Activated CD4-positive, alpha-beta T cell treated with anti-CD3 and anti-CD28 coated beads for 36 hours (primary cell): ENCODE measurements at places on chromosomes 6 and 20.

- no peaks in the 10 kb centered on the region for H3K4me1 ChIP-seq
- H3K27ac ChIP-seq: no peak overlapping the region
- no peak overlapping the region for H3K4me3 ChIP-seq
- DNase-seq: no peak
These were observed 76.8 kb downstream of the CNKSR3 start for GRCh38 chr6:154433477-154434241.

DNA sequence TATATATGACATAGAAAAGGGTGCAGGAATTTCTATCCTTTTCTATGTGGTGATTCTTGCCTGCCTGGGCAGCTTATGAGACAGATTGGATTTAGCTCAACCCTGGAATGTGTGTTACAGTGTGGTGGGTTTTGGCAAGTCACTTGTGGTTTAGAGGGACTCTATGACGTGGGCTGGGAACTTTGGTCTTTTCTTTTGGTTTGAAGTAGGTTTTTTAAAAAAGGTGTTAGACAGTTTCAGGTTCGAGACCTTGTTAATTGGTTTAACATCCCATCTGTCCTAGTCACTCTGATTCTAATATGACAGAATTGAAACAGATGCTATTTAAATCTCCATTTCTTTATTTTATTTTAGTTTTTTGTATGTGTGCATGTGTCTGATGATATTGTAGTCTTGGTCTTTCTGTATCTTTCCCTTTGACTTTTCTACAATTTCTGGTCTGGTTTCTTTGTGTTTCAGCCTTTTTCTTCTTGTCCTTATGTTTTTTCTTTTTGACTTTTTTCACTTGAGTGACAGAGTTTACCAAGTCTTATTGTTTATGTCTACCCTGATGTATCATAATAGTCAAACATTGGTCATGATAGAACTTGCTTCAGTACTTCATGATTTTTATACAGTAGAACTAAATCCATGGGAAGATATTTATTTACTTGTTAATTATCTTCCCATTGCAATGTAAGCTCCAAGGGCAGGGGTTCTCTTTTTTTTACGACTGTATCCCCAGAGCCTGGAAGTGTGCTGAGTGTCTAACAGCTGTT is 174.3 kb downstream of the CDKAL1 start:
- H3K36me3 ChIP-seq: peaks cover 5% of the 10 kb centered on the region
- peaks cover 55% of the 10 kb centered on the region for H3K4me1 ChIP-seq
- DNase-seq: peak; percentile 49
- no peaks in the 10 kb centered on the region for H3K27me3 ChIP-seq
- peak overlapping the region; percentile 23 for H3K27ac ChIP-seq
- no peak overlapping the region for H3K4me3 ChIP-seq

GRCh38 chr6:6525933-6526332 is 62.6 kb upstream of the LY86 start:
- no peak overlapping the region for H3K4me3 ChIP-seq
- no peak overlapping the region for H3K27ac ChIP-seq
- peaks cover 60% of the 10 kb centered on the region for H3K27me3 ChIP-seq
- DNase-seq: no peak
- H3K36me3 ChIP-seq: no peaks in the 10 kb centered on the region

GRCh38 chr6:97726378-97726777 is 443.4 kb upstream of the MMS22L start:
- DNase-seq: no peak
- no peaks in the 10 kb centered on the region for H3K27me3 ChIP-seq
- no peak overlapping the region for H3K27ac ChIP-seq
- H3K4me3 ChIP-seq: no peak overlapping the region
- H3K4me1 ChIP-seq: no peaks in the 10 kb centered on the region
- H3K36me3 ChIP-seq: no peaks in the 10 kb centered on the region

GRCh38 chr6:123604067-123604466 is 32.7 kb downstream of the TRDN start:
- DNase-seq: no peak
- H3K36me3 ChIP-seq: no peaks in the 10 kb centered on the region
- H3K4me1 ChIP-seq: no peaks in the 10 kb centered on the region
- no peak overlapping the region for H3K4me3 ChIP-seq
- H3K27ac ChIP-seq: no peak overlapping the region

DNA sequence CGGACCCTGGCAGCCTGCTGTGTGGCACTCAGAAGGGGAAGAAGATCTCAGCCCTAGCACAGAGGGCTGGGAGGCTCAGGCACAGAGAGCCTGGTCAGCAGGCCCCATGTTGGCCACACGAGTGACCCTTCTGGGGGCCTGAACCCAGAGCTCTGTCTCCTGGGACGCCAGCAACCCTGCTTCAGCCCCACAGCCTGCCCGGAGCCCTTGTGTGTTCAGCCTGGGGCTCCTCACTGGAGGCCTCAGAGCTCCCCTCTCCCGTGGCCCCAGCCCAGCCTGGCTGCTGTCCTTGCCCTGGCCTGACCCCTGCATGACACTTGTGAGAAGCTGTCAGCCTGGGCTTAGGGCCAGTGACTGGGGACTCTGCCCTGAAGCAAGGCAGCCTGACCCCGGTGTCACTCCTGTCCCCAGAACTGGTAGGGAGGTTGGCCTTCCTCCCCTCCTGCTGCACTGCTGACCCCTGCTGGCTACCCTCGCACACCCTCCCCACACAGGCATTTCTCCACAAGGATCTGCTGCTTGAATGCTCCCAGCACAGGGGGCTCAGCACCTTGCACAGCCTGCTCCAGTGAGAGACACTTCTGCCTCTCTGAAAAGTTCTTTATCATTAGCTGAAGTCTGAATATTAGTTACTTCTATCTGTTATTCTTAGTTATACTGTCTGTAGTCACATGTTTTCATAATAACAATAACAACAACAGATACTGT is 15.4 kb upstream of the IP6K3 start:
- H3K4me1 ChIP-seq: no peaks in the 10 kb centered on the region
- DNase-seq: peak; percentile 75
- H3K27me3 ChIP-seq: no peaks in the 10 kb centered on the region
- no peak overlapping the region for H3K27ac ChIP-seq
- H3K4me3 ChIP-seq: no peak overlapping the region
- no peaks in the 10 kb centered on the region for H3K36me3 ChIP-seq

DNA sequence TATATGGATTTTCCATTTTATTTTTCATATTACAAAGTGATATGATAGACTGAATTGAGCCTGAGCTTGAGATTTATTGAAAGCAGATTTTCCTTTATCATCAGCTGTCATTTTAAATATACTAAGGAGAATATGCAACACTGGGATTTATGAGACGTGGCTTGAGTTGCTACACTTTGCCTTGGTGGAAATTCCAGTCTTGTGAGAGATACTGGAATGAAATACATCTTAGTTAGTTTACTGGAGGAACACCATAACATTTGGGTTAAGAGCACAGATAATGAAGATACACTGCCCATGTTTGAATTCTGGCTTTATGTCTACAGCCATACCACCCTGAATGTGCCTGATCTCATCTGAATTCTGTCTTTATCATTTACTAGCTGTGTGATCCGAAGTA is 86.5 kb upstream of the IFNGR1 start:
- peaks cover 3% of the 10 kb centered on the region for H3K27me3 ChIP-seq
- H3K36me3 ChIP-seq: no peaks in the 10 kb centered on the region
- no peak overlapping the region for H3K27ac ChIP-seq
- H3K4me3 ChIP-seq: no peak overlapping the region
- no peak for DNase-seq

DNA sequence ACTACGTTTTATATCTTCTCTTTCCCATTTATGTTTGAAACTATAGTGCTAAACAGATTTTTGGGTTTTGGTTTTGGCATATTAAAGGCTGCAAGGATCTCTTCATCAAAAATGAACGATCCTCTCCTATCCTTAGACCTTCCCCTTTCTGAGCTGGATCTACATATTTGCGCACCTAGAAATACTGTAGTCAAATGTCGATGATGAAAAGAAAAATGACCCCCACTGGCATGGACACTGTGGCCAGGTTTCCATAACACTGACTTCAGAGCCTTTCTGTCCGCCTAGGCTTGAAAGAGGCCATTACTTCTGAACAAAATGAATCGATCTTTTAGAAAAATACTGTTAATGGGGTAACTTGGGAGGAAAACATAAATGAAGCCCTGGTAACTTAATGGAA is 5.8 kb downstream of the FLRT3 start:
- no peaks in the 10 kb centered on the region for H3K36me3 ChIP-seq
- no peaks in the 10 kb centered on the region for H3K27me3 ChIP-seq
- H3K27ac ChIP-seq: no peak overlapping the region
- no peak overlapping the region for H3K4me3 ChIP-seq

DNA sequence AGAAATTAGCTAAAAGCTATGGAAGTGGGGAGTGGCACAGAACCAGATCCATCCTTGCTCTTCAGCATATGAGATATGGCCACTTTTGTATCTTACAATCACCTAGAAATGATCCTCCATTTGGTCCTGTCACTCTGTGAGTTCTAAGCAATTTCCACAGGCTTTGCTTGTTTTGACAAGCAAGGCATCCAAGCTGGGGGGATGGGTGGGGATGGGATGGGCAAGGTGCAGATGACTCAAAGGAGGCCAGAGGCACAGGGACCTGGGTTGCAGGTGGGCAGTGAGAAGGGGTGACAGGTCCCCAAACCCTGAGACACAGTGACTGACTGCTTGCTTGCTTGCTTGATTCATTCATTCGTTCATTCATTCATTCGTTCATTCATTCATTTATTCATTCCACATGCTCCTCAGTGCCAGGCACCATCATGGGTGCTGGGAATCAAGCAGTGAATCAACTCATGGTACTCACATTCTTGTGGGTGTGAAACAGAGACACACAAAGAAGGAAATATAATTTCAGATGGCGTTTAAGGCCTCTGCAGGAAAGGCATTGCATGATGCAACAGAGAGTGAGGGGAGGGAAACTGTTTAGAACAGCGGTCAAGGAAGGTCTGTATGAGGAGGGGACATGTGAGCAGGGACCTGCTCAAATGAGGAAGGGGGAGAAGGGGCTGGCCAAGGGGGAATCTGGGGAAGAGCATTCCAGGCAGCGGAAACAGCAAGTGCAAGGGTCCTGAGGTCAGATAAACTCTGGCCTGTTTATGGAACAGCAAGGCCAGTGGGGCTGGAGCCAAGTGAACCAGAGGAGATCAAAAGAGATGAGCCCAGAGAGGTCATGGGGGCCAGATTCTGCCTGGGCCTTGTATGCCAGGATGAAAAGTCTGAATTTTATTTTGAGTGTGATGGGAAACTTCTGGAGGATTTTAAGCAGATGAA is 3.4 kb downstream of the KCNB1 start:
- no peak for DNase-seq
- no peak overlapping the region for H3K4me3 ChIP-seq
- no peaks in the 10 kb centered on the region for H3K36me3 ChIP-seq
- H3K27me3 ChIP-seq: peaks cover 36% of the 10 kb centered on the region
- H3K27ac ChIP-seq: no peak overlapping the region
- H3K4me1 ChIP-seq: no peaks in the 10 kb centered on the region

DNA sequence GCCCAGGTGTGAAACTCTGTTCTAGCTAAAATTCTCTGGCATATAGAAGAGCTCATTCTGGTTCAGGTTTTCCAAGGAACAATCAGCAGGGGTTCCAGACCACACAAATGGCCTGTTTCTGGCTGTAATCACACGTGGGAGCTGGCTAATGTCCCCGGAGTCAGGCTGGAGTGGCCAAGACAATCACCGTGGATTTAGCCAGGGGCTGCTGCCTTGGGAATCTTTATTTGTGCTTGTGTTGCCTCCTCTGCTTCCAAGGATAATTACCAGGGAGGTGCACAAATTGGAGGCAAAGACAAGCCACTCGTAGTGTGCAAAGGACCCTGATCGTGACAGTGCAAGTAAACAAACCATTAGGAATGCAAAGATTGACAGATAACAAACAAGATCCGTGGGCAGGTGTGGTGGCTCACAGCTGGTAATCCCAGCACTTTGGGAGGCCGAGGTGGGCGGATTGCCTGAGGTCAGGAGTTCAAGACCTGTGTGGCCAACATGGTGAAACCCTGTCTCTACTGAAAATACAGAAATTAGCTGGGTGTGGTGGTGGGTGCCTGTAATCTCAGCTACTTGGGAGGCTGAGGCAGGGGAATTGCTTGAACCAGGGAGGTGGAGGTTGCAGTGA is 77.3 kb downstream of the KCNB1 start:
- no peak overlapping the region for H3K4me3 ChIP-seq
- DNase-seq: no peak
- H3K4me1 ChIP-seq: no peaks in the 10 kb centered on the region
- H3K27me3 ChIP-seq: peaks cover 10% of the 10 kb centered on the region
- no peak overlapping the region for H3K27ac ChIP-seq

DNA sequence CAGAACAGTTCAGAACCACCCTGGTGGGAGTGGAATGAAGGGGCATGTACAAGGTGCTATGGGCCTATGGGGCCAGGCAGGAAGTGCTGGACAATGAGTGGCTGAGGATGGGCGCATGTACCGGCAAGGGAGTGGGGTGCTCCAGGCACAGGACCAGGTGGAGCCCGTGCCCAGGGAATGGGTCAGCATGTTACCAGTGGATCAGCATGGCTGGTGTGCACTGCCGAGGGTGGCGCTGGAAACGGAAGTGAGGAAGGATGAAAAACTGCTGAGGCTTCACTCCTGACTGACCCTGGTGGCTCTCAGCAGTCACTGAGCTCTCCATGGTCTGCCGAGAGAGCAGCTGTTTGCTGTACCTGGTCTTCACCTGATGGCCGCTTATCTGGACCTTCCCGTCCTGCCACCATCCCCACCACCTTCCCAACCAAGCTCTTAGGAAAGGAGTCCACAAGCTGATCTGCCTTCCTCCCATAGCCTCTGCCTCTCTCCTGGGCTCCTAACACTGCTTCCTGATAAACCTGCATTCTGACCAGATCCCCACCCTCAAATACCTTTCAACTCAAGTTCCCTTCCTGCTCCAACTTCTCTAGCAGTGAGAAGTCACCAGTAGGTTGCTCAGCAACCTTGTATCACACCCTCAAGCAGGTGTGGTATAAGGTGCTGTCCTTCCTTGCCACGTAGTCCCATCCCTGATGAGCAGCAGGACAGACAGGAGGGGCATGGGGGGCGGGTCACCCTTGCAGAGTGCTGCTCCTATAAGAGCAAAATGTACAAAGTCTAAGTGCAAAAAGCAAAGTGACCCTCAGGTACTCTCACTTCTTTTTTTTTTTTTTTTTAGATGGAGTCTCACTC is 7.1 kb downstream of the UQCC2 start:
- DNase-seq: no peak
- H3K27me3 ChIP-seq: no peaks in the 10 kb centered on the region
- H3K27ac ChIP-seq: no peak overlapping the region
- peaks cover 25% of the 10 kb centered on the region for H3K4me1 ChIP-seq
- peaks cover 36% of the 10 kb centered on the region for H3K36me3 ChIP-seq
- no peak overlapping the region for H3K4me3 ChIP-seq

- no peaks in the 10 kb centered on the region for H3K36me3 ChIP-seq
- no peak overlapping the region for H3K27ac ChIP-seq
- no peak overlapping the region for H3K4me3 ChIP-seq
These were observed 235.8 kb downstream of the ALDH8A1 start for GRCh38 chr6:134714113-134714512.
